ENCODE measurements at places on chromosomes 6 and 20.

GRCh38 chr20:20851385-20851784 lies 138.9 kb upstream of the RALGAPA2 start:
- no peak for DNase-seq

GRCh38 chr6:159499034-159499433 lies 194.0 kb downstream of the SOD2 start:
- DNase-seq: no peak

- DNase-seq: peak; percentile 61
These were observed 32.8 kb downstream of the RAMACL start for GRCh38 chr6:166553563-166554271.

DNA sequence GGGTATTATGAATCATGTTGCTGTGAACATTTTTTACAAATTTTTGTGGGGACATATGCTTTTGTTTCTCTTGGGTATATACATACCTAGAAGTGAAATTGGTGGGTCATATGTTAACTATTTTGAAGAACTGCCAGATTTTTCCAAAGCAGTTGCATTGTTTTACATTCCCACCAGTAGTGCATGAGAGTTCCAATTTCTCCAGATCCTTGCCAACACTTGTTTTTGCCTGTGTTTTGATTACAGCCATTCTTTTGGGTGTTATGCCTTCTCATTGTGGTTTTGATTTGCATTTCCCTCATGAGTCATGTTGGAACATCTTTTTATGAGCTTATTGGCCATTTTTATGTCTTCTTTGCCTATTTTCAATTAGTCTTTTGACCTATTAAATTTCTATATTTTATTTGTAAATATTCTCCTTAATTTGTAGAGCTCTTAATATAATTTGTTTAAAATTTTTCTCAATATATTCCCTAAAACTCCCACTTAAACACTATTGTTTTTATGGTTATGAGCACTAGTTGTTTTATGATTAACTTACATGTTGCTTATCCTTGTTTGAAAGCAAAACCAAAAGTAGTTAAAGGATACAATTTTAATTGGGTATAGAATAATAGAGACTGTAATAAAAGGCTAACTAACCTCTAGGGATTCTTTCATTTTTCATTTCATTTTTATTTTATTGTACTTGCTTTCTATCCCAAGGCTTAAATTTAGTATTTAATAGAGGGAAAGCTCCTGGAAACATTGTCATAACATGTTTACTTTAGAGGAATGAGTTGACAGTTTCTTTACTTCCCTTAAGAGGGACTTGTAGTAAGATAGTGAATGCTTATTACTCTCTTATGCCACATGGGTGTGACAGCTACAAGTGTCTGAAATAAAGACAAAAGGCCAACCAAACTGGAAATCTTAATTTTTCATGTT lies 5.5 kb downstream of the UBR2 start:
- peak; percentile 66 for DNase-seq

GRCh38 chr6:87482366-87482765 lies 9.6 kb downstream of the SLC35A1 start:
- no peak for DNase-seq

DNA sequence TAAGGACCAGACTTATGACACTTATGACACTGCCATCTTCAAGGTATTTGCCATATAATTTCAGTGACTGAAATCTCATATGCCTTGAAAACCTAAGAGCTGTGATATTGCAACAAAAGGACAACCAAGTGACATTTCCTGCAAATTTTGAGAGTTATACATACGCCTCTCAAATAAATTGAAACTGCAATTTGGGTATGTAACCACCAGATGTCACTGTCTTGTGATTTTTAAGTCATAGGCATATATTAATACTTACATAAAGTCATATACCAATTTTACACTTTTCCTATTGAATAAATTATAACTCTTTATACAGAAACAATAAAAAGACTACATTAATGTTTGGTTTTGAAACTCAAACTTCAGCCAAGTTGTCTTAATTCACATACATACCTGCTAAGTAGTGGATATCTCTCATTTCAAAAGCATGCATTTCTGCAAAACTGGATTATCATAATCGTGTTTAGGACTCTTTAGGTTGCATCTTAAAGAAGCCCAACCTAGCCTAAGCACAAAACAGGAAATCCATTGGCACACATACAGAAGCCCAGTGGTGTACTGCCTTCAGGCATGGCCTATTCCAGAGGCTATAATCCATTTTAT lies 180.2 kb downstream of the PACRG start:
- DNase-seq: no peak

GRCh38 chr20:373171-373890 lies 7.2 kb upstream of the TRIB3 start:
- DNase-seq: no peak

DNA sequence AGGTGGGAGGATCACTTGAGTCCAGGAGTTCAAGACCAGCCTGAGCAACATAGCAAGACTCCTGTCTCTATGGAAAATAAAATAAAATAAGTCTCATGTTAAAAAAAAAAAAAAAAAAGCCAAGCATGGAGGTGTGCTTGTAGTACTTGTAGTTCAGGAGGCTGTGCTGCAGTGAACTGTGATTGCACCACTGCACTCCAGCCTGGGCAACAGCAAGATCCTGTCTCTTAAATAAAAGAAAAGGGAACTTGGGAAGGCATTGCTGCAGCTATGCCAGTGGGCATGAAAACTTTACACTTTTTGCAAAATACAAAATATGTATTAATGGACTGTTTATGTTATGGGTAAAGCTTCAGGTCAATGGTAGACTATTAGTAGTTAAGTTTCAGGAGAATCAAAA lies 37.5 kb upstream of the REV3L start:
- no peak for DNase-seq

DNA sequence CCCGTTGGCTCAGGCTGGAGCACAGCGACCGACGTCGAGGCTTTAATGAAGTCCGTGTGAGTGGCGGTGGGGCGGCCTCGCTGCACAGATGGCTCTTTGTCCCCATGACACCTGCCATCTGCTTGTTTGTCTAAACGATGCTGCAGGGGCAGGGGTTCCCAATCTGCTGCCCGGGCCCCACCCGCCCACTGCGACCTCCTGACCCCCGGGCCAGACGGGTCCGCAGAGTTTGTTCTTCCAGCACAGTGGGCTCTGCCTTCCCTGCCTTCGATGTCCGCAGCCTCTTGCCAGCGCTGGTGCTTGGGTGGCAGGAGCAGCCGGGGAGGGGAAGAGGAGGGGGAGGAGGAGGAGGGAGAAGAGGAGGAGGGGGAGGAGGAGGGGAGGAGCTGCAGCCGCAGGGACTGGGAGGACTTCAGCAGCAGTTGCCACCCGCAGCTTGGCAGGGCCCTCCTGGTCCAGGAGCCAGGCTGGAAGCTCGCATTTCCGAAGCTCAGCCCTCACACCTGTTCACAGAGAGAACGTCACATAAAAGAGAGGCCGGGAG lies 210.0 kb downstream of the DLL1 start:
- no peak for DNase-seq

GRCh38 chr6:53309059-53309900 lies 39.5 kb downstream of the ELOVL5 start:
- DNase-seq: no peak

GRCh38 chr6:20173833-20174792 lies 38.2 kb downstream of the MBOAT1 start:
- no peak for DNase-seq

- DNase-seq: no peak
These were observed 631 bp downstream of the ULBP2 start for GRCh38 chr6:149942461-149942829.

DNA sequence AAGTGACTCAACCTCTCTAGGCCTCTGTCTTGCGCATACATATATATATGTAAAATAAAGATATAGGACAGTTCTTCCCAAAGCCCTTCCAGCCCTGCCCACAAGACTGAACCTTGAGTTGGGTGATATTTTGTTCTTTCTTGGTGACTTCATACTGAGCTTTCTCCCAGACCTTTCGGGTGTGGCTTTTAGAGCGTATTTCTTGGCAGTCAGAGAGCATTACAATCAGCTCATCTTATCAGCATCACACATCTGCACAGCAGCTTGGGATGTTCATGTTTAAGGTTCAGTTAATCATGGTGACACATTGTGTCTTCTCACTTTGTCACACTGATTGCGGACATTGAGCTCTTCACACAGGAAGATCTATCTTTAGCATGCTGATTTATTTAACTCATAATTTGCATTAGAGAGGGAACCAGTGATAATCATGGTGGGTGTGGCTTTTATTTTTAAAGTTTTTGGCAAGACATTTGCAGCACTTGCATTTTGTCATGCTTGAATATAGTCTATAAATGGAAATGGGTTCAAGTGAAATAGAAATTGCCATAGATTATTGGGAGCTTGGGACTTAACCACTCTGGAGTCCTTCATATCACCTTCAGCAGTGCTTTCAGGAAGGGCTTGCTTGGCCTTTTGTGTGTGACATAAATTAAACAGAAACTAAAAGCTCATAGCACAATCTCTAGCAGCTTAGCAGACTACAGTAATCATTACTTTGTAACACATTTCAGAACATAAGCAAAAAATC lies 8.3 kb downstream of the KIF3B start:
- no peak for DNase-seq

GRCh38 chr6:10529231-10529801 lies 8.2 kb downstream of the GCNT2 start:
- no peak for DNase-seq

DNA sequence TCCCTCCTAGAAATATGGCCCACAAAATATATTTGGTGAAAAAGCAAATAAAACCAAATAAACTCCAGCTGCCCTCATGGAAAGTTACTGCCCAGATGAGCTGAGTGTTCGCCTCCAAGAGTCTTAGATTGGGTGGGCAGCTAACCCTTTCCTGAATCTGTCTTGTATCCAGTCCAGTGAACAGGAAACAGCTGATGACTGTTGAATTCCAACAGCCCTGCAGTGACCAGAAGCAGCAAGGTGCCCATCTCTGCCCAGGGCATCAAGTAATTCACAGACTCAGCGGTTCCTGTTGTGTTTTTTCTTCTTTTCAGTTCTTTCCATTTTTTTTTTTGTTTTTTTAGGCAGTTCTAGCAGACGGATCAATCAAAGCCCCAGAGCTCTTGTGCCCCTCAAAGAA lies 199.2 kb downstream of the UBE3D start:
- no peak for DNase-seq

DNA sequence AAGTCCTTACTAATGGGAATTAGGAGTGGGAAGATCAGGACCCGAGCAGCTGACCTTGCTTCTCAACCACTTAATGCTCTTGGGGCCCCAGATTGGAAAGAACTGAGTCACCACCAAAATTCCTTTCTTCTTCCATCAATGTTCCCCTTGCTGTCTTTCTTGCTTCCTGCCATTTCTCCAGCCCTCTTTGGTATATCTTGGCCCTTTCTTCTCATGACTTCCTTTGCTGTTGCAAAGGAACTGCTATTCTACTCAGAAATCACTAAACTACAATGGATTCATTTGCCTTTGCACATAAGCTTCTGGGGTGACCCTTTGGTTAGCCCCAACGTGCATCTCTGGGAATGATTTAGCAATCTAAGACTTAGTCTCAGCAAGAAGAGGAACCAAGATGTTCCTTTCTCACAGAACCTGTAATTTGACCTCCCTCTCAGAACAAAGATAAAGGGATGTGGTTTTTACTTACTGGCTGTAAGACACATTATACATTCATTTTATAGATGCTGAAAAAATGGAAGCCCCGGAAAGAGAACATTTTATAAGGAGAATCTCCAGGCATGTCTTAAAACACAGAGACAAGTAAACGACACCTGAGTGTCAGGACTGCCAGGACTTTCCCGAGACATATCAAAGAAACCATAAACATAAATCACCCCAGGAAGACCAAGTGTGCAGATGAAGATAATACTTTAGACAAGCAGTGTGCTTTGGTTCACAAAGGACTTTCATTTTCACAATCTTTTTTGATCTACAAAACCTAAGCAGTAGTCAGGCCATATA lies 99.0 kb upstream of the TNFAIP3 start:
- no peak for DNase-seq

DNA sequence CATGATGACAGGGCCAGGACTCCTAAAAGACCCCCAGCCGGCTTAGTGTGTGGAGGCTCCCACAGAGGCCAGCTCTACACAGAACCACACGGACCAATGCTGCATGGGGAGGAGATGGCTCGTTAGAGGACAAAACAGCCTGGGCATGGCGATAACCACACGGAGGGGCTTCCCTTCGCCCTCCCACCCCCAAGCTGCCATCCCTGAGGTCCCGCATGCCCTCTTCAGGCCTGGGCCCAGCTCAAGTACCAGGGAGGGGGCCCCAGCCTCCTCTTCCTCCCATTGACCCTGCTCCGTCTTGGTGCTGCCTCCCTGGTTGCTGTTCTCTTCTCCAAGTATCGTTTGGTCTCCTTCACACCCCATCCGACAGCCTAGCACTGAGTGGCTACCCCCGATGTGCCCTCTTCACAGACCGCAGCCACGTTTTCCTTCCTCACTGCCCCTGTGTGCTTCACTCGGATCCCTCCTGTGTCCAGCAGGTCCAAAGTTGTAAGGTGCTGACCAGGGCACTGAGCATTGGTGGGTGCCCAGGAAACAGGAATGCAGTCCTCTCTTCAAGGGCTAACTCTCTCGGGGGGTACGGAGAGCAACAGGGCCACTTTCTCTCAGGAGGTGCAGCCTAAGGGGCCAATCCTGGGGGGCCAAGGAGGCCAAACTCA lies 9.6 kb upstream of the MLN start:
- no peak for DNase-seq

DNA sequence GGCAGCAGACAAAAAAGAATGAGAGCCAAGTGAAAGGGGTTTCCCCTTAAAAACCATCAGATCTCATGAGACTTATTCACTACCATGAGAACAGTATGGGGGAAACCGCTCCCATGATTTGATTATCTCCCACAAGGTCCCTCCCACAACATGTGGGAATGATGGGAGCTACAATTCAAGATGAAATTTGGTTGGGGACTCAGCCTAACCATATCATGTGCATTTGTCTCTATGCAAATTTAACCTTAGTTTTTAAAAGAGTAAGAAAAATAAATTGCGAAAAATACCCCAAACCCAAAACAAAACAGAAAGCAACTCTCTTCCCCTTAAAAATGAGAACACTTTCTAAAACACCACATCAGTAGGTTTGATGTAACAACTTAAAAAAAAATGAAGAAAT lies 22.6 kb upstream of the GPR6 start:
- DNase-seq: no peak

DNA sequence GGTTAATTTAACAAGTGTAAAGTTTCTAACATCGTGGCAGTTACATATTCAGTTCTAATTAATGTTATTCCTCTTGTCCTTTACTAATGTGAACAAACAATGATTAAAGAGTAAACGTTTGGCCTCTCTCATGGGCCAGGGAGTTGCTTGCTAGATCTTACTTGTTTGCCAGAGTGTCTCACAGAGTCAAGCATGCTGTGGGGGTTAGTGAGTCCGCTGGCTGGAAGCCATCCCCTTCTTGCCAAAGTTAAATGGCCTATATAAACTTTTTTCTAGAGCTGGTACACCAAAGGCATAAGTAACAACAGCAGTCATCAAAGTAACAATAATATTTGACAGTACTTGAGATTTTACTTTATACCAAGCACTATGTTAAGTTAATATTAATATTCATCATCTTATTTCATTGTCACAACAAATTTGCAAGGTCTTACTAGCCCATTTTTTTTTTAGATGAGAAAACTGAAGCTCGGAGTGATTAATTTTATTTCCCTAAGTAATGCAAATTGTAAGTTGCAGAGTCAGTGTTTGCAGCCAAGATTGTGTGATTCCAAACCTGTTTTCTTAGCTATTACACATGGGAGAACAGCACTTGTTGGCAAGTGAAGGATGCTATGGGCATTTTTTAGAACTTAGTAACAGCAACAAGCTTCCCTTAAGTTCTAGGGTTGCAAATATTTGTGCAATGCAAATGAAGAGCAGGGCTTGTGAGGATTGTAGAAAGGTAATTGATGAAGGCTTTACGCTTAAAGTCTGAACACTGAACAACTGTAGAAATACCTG lies 224.5 kb downstream of the RFPL4B start:
- no peak for DNase-seq

- no peak for DNase-seq
These were observed 85.3 kb downstream of the LINC00237 start for GRCh38 chr20:21020659-21021471.
